ENCODE measurements at places on chromosomes 16 and 17. TPM values are rescaled to one million over a fixed set of nuclear protein-coding genes. Genes with fewer than 3 reads are reported as not detected.

Gene CLDN9
- 0.42 TPM for total RNA-seq

Gene CLN3
- 10.3 TPM for total RNA-seq

Gene KRTAP4-6
- total RNA-seq = not detected

Gene PRR15L
- not detected for total RNA-seq

Gene MMP28
- 149 TPM for total RNA-seq

Gene KRT40
- total RNA-seq = not detected

GRCh38 chr16:30147843-30148510 lies 25.0 kb upstream of the MAPK3 start:
- no peak for DNase-seq

- DNase-seq = no peak
These were observed 14.4 kb downstream of the KIF2B start for GRCh38 chr17:53837131-53837530.

DNA sequence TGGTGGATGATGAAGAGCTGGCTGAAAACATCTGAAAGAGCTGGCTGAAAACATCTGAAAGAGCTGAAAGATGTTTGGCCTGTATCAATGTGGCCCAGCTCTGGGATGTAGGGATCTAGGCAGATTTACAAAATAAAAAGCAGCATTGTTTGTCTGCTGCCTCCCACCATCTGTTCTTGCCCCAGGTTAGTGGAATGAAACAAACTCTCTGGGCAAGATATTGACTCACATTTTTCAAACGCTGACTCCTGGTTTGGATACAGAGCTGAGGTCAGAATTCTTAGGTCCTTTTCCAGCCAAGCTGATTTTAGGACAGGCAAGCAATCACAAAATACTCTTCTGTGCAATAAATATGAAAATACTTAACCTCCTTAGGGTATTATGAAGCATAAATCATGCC lies 139.0 kb downstream of the STX8 start:
- no peak for DNase-seq

DNA sequence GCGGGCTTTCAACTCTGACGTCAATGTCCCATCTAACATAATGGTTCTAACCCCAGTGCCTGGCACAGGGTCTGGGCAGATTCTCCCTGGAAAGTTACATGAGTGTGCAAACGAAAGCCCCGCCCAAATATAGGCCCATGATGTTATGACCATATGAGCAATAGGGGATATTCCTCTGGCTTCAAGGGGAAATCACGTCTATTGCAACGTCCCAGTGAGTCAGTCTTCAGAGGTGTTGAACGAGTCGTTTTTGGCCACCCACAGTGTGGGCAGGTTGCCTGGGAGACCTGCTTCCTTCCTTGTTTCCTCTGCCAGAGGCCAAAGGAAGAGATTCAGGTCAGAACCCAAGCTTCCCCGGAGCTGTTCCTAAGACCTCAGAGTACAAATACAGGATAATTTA lies 30.3 kb downstream of the PIK3R5 start:
- no peak for DNase-seq

GRCh38 chr17:82964851-82965341 lies 114.5 kb upstream of the METRNL start:
- DNase-seq = no peak

DNA sequence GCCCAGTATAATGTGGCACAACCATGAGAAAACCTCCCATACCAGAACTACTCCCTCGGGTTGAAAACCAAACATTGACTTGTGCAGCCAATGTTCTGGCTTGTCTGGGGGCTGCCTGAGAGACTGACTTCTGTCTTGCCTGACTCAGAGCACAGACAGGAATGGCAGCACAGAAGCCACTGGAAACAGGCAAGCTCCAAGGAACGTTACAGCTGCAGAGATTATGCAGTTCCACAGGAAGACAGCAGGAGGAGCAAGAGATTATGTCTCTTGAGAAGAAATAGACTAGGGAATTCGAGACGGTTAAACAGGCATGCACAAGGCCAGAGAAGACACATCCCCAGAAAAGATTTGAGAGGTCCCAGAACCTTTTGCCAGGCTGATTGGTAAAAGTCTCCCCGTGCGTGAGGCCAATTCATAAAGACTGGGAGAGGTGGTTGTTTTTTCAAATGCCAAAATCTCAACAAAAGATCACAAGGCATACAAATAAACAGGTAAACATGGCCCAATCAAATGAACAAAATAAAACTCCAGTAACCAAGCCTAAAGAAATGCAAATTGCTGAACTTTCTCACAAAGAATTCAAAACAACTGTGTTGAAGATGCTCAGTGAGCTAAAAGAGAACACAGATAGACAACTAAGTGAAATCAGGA lies 90.6 kb upstream of the CDH5 start:
- DNase-seq = no peak

GRCh38 chr16:68356249-68356918 lies 45.6 kb downstream of the PRMT7 start:
- no peak for DNase-seq

DNA sequence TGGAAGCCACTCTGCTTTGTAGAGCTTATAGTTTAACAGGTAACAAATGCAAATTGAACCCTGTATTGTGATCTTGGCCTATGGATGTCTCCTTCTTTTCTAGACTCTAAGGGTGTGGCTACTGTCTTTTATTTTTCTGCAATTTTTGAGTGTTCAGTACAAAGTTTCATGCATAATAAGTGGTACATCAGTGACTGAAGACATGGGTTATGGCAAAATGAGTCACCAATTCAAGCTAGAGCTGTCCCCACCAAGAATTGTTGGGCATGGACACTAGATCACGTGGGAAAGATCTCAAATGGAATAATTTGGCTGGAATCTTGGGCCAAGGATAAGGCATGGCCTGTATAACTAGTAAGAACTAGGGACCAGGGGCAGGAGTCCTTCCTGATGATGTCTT lies 228.4 kb upstream of the N4BP1 start:
- DNase-seq = no peak

- no peak for DNase-seq
These were observed 58.1 kb upstream of the IRX6 start for GRCh38 chr16:55265926-55266325.

GRCh38 chr16:30350134-30350871 lies 4.8 kb downstream of the CD2BP2 start:
- DNase-seq = no peak

- no peak for DNase-seq
These were observed 835 bp downstream of the NME4 start for GRCh38 chr16:397736-398332.

DNA sequence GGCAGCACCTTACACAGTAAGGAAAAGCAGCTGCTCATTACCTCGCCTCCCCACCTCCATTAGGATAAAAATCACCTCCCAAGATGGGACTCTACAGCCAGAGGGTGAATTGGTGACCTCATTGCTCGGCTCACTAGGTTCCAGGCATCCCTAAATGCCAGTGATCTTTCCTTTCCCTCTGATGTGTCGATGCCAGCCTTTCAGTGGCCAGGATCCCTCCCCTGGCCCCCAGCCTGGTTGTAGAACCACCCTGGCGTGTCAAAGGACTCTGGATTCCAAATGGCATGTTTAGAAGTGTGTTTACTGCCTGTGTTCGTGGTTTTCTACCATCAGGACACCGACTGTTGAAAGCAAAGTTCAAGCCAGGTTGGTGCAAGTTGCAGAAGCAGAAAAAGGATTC lies 72.1 kb upstream of the LYRM9 start:
- no peak for DNase-seq

DNA sequence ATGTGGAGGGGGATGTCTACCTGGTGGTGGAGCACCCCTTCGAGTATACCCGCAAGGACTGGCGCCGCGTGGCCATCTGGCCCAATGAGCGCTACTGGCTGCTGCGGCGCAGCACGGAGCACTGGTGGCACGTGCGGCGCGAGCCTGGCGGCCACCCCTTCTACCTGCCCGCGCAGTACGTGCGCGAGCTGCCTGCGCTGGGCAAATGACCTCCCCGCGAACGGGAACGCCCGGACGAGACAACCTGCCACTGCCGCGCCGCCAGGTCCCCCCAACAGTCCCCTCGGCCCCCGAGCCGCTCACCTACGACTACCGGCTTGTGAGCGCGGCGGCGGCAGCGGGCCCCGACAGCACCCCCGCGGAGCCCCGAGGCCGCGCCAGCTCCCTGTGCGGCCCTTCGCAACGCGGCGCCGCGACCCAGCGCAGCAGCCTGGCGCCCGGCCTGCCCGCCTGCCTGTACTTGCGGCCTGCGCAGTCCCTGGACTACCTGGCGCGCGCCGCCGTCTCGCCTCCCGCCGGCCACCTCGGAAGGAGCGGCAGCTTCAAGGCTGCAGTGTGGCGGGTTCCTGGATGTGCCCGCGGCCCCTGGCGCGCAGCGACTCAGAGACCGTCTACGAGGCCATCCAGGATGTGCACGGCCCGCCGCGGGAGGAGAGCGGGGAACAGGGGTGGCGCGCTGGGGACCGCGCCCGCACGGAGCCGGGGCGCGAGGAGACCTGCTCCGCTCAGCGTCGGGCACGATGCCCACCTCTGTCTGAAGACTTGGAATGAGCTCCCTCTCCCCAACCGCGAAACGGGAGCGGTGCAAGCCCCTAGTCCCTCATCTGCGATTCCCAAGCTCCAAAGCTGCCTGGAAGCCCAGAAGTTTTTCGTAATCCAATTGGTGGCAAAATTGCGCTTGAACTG lies 48.7 kb upstream of the AMZ2 start:
- DNase-seq = no peak
